NCI-H524 (cell line): ENCODE measurements at places on chromosomes 3 and 15.

- no peak for DNase-seq
Observed at GRCh38 chr3:151058740-151059139, 26.7 kb upstream of the MED12L start.

GRCh38 chr3:89955156-89955555 is 847.7 kb downstream of the EPHA3 start:
- no peak for DNase-seq

DNA sequence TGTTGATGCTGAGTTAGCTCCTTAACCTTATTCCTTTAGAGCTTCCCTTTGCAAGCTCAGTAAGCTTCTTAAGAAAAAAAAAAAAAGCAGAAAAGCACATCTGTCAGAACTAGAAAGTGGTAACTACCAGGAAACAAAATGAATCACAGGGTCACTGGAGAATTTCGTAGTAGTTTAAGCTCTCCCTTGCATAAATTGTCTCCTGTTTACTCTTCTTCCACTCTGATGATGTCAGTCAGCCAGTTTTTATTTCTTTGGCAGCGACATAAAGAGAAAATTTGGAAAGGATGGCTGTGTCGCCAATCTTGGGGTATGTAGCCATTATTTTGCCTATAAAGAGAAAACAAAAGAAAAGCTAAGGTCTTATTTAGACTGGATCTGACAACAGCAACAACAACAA is 3.2 kb upstream of the GABRR3 start:
- peak; percentile 83 for DNase-seq

GRCh38 chr3:65582012-65582717 is 456.6 kb downstream of the MAGI1 start:
- no peak for DNase-seq

DNA sequence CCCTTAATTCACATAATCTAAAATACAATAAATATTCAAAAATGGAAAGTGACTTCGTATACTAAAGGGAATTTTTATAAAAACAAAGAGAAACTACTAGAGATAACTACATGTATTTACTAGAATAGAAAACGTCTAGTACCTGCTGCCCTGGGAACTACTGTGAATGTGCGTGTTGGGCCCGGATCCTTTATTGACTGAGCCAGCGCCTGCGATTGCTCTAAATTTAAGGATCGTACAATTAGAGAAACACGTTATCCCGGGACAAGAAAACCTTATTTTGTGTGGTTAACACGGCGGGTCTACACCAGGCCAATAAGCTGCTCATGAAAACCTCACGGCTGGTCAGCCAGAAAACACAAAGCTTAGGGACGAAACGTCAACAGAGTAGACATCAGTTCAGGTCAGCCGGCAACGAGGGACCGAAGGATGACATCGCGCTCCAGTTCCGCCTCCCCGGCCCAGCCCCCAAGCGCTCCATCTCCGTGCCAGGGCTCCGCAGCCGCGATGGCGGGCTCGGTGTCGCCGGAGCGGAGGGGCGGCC is 555 bp downstream of the TM2D3 start:
- no peak for DNase-seq

DNA sequence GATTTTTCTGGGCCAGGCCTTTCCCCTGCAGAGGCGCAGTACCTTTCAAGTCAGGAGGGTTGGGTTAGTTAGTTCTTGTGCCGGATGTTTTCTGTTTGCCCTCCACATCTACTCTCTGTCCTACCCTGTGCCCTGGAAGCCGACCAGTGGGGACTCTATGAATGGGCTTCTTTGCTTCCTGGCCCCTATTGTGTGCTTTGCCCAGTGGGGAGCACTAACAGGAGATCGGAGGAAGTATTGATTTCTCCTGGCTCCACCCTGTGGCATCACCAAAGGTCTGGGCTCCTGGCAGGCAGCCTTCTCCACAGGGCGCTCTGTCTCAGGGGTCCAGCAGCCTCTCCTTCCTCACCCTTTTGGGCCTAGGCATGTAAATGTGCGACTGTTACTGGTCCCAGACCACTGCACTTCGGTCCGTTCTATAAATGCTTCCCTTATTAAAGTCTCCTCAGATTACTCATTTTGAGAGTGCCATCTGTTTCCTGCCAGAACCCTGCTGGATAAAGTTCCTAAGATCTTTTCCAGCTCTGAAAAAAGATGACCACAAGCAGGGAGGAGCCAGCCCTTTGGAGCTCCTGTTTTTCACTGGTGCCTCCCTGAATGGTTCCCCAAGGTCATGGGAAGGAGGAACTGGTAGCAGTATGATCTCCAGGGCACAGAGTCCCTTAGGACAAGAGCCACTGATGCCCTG is 44.5 kb downstream of the CTDSPL start:
- peak; percentile 69 for DNase-seq

DNA sequence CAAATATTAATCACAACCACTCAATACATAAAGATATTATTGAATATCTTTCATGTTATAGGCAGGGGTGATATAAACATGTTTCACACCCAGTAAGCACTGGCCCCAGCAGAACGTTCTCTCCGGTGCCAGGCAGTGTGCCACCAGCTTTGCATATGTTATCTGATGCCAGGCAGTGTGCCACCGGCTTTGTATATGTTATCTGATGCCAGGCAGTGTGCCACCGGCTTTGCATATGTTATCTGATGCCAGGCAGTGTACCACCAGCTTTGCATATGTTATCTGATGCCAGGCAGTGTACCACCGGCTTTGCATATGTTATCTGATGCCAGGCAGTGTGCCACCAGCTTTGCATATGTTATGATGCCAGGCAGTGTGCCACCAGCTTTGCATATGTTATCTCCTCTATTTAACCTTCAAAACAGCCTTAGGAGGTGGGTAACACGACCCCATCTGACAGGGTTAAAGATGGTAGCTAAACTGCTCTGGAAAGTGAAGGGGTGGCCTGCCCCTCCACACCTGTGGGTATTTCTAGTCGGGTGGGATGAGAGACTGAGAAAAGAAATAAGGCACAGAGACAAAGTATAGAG is 6.9 kb downstream of the MUC20 start:
- DNase-seq, result no peak

DNA sequence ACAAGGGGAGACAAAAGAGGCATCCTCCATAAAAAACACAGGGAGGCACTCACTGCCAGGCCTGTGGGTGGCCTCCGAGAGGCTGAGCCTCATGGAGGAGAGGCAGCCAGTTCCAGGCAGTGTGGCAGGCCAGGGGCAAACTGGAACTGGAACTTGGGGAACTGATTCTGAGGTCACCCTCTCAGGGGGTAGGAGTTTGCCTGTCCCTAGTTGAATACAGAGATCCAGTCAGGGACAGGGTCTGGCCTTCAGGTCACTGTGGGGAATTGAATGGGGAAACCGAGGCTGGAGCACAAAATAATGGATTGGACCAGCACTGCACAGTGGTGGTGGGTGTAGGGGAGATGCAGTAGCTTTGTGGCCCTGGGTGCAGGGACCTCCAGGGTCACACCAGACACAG is 58.7 kb downstream of the TPRA1 start:
- DNase-seq, result no peak

DNA sequence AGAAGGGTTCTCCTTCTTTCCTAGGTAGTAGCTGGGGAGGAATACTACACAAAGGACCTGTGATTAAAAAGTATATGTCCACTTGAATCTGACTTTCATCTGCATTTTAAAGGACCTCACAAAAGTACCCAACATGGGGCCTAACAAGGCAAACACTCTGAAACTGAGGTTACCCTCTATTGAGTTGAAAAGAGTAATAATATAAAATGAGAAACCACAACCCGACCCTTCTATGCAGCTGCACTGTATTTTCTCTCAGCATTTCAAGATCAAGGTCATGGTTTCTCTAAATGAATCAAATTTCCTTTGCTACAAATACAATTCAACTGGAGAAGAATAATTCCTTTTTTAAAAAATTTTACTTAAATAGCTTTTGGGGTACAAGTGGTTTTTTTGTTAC is 106.3 kb downstream of the DMXL2 start:
- no peak for DNase-seq

DNA sequence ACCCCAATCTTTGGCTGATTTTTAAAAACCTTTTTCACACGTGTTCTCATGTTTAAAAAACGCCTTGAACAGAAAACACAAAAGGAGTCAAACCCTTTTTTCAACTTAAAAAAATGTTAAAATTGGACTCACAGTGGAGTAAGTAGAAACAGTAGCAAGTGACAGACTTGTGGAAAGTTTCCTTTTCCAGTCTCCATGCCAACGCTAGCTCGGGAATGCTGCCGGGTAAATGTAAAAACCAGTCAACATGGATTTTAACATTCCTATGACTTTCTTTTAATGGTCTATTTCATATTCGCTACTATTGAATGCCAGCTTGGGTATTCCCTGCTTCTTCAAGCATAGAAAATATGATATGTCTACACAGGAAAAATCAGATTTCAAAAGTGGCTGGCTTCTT is 1.6 kb upstream of the PROK2 start:
- no peak for DNase-seq

- no peak for DNase-seq
Observed at GRCh38 chr3:31356941-31357340, 175.8 kb upstream of the STT3B start.

DNA sequence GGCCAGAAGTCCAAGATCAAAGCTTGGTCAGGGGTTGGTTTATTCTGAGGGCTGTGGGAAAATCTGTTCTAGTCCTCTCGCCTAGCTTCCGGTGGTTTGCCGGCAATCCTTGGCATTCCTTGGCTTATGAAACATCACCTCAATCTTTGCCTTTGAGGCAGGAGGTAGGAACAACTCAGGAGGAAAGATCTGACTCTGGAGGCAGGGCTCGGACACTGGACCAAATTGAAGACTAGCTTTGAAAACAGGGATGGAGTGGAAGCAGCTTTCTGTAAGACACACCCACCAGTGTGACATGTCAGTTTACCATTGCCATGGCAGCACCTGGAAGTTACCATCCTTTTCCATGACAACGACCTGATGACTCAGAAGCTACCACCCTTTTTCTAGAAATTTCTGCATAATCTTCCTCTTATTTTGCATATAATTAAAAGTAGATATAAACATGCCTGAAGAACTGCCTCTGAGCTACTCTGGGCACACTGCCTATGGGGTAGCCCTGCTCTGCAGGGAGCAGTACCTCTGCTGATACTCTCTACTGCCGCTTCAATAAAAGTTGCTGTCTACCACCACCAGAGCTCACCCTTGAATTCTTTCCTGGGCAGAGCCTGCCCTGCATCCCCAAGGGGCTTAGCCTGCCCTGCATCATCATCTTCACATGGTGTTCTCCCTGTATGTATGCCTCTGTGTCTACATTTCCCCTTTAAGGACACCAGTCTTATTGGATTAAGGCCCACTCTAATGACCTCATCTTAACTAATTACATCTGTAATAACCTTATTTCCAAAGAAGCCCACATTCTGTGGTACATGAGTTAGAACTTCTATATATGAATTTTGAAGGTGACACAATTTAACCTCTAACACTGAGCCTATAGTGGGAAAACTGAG is 38.3 kb upstream of the TM4SF4 start:
- no peak for DNase-seq

GRCh38 chr3:179035232-179035631 is 36.4 kb downstream of the ZMAT3 start:
- no peak for DNase-seq

DNA sequence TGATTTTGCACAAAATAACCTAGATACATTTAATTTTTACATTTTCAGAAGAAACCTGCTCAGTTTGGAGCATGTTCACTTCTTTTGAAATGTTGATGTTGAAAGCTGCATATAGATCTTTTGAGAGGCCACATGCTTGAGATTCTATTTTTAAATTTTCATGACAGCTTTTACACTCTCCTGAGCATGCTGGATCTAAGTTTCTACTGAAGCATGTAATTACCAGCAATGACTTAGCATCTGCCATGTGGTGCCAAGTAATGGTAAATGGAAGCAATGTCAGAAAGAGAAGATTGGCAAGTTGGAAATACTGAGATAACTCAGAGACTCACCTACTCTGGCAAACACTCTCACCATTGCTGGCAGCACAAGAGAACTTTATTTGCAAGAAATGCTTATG is 310.6 kb downstream of the NSUN3 start:
- DNase-seq, result peak; percentile 35

DNA sequence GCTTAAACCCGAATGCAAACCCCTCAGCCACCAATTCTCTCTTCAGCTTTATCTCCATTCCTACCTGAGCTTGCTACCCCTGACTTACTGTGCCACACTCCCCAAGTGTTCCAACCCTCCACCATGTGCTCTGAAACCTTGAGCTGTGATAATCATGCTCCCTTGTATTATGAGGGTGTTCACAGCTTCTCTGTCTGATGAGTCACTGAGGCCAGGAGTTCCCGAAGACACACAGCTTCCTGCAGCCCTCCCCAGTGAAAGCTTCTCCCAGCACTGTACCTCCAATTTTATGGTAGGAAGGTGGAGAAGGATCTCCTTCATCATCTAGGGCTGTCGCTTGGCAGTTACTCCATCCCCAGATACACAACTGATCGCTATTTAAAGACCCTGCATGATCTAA is 24.9 kb downstream of the STAC start:
- no peak for DNase-seq

- DNase-seq, result peak; percentile 30
Observed at GRCh38 chr3:129121792-129122411, at the start of gene RAB43. TSS of gene RAB43 (minus strand) at chr3:129121804. CDS start at chr3:129121489, 315 bp downstream.

GRCh38 chr3:156070028-156070427 is 50.4 kb upstream of the KCNAB1 start:
- no peak for DNase-seq

GRCh38 chr15:64524778-64525177 is 64.4 kb downstream of the ZNF609 start:
- no peak for DNase-seq

DNA sequence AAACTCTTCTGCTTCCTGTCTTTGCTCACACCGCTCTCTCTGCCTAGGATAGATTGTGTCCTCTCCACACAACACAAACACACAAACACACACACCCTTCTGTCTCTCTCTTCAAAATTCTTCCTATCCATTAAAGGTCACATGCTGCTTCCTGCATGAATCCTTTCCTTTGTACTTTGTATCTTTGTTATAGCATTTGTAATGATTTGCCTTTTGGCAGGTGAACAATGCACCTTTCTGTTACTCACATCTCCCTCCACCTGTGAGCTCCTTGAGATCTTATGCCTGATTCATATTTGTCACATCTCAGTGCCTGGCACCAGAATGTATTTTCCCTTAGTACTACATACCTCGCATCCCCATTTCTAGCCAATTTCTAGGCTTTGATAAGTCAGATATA is 251.4 kb upstream of the UMPS start:
- DNase-seq, result no peak

- peak; percentile 14 for DNase-seq
Observed at GRCh38 chr3:130517602-130518001, 625 bp downstream of the COL6A6 start.

DNA sequence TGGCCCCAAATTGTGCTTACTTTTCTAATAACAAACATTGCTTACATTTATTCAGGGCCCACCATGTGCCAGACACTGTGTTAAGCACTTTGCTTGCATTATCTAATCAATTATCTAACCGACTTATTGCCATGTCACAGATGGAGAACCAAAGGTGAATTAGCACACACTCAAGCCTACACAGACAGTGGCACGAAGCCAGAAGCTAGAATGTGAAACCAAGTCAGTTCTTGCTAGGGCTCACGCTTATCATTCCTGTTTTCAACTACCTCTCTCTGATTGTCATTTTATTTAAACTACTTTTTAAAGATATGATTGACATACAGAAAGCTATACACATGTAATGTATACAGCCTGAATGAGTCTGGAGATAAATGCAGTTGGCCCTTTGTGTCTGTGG is 215.7 kb upstream of the CFAP20DC start:
- DNase-seq, result peak; percentile 45
